ENCODE measurements at places on chromosomes 6 and 20.

DNA sequence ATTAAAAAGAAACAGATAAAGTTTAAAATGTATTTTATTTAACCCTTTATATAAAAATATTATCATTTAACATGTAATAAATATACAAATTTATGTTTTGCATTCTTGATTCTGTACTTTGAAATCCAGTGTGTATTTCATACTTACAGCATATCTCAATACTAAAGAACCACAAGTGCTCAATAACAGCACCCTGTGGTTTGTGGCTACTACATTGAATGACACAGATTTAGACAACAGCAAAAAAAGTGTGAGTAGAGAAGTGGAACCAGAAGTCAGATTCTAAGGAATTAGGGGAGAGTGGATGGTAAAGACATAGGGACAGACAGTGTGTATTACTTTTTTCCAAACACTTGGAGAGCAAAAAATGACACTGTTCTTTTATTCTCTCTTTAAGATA is 524.5 kb downstream of the BMP2 start:
- no peak for DNase-seq

GRCh38 chr6:139152892-139153271 is 18.0 kb downstream of the HECA start:
- no peak for DNase-seq

DNA sequence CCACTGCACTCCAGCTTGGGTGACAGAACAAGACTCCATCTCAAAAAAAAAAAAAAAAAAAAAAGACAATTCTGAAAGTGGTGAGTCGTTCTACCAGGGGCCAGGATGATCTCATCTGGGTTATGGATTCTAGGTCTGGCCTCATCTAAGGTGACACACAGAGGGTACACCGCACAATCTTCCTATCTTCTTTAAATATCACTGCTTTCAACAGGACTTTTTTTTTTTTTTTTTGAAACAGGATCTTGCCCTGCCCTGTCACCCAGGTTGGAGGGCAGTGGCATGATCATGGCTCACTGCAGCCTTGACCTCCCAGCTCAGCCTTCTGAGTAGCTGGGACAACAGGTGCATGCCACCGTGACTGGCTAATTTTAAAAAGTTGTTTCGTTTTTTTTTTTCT is 67.7 kb downstream of the SLC16A10 start:
- no peak for DNase-seq

GRCh38 chr6:126176282-126176681 is 163.6 kb upstream of the CENPW start:
- no peak for DNase-seq

DNA sequence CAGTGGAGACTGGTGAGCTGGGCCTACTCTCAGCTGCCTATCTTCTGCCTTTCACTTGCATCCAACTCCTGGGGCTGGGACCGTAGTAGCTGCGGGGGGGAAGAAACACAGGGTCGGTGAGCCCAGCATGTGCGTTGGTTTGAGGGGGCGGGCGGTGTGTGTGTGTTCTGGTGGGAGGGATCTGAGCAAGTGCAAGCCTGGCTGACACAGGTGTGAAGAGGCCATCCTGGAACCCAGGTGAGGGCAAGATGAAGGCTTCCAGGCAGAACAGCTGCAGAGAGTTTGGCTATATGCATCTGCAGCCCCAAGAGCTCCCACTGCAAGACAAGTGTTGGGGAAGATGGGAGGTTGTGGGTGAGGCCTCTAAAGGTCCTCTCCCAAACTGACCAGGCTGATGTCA is 30.6 kb downstream of the MOCS1 start:
- DNase-seq, result no peak

DNA sequence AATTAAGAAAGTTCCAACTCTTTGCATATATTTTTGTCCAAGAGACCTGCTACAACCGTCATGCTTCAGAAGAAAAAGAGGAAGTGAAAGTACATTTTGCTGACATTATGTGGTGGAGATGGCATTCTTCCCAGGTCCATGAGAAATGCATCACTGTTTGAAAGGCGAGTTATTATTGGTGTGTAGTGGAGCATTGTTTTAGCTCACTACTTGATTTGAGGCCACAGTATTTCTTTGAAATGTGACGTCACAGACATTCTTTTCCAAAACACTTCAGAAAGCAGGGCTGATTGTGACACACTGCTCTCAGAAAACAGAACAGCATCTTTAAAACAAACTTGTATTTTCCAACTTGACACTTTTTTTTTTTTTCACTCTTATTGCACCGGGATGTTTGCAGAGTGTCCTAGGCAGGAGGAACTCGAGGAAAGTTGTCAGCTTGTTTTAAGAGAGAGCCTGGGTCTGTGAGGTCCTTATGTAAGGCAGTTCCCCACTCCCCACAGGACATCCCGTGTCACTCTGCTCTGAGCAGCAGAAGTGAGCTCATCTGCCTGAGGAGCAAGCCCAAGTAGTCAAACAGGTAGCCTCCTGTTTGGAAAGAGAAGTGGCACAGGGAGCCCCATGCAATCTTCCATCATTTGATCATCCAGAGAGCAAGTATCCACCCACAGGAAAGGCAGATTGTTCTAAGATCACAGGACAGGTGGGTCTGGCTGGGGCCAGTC is 1.1 kb downstream of the SPTLC3 start:
- peak; percentile 1 for DNase-seq

GRCh38 chr20:8780915-8781314 is 288.0 kb upstream of the PLCB4 start:
- no peak for DNase-seq
